NCI-H1105 (cell line): ENCODE measurements at places on chromosomes 13 and 19.

DNA sequence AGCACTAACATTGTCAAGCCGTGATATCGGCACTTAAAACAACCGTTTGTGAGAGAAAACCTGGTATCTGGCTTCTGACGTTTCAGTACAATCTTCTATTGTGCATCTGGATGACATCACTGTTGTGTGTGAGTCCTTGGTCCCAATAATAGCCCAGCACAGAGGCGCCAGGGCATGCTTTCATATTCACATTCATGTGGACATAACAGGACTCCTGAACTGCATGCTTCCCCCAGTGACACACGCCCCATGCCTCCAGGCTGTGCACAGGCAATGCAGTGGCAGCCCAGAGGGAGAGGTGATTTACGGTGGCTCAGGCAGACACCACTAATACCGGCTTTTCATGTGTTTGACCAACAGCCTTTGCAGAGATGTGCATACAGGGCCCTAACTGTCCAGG is 58.1 kb downstream of the MRPL57 start:
- DNase-seq = no peak

GRCh38 chr19:38385804-38386257 is 2.0 kb downstream of the GGN start:
- DNase-seq = peak; percentile 75

DNA sequence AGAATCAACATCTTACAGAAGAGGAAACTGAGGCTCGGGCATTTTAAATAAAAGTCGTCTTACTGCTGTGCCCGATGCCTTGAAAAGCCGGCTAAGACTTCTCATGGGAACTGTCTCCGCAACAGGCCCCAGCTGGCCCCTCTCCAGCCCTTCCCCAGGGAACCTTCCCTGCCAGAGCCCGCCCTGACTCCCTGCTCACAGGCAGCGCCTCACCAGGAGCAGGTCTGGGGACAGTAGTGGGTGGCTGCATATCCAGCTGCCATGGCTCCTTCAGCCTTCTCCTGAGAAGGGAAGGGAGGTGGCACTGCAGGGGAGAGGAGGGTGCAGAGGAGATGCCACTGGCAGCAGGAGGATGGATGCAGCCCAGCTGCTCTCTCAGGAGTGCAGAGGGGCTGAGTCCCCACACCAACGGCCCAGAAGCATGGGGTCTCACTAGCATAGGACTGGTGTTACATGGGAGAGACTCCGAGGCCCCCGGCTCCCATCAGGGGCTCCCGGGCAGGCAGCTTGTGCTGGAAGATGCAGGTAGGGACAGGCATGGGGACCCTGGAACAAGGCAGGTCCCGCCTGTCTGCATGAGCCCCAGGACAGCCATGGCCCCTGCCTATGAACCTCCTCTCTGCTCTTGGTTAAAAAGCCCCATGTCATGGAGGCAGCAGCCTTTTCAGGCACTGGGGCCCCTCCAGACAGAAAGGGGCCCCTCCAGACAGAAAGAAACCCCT is 216.4 kb upstream of the SGCG start:
- DNase-seq = no peak

GRCh38 chr13:56396318-56396717 is 744.4 kb upstream of the PRR20A start:
- no peak for DNase-seq

DNA sequence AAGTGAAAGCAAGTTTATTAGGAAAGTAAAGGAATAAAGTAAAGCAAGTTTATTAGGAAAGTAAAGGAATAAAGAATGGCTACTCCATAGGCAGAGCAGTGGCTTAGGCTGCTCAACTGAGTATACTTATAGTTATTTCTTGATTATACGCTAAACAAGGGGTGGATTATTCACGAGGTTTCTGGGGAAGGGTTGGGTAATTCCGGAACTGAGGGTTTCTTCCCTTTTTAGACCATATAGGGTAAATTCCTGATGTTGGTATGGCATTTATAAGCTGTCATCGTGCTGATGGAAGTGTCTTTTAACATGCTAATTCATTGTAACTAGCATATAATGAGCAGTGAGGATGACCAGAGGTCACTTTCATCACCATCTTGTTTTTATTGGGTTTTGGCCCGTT is 194.3 kb downstream of the DLEU7 start:
- DNase-seq = no peak
